ENCODE measurements at places on chromosomes 5 and 9.

DNA sequence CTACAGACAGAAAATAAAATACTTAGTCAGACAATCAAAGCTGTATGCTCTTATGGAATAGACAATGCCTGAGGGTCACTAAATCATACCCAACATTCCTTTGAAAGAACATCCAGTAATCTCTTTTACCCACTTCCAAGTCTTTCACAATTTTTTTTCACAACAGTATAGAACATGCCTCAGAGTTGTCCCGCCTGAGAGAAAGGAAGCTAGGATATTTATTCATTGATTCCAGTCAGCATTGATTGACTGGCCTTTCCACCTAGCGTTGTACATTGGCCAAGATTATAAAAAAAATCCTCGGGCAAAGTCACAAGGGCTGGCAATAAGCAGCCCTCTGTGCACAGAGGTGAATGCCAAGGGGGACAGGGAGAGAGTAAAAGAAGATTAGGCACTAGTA is 318.1 kb upstream of the PIK3R1 start:
- DNase-seq: no peak

DNA sequence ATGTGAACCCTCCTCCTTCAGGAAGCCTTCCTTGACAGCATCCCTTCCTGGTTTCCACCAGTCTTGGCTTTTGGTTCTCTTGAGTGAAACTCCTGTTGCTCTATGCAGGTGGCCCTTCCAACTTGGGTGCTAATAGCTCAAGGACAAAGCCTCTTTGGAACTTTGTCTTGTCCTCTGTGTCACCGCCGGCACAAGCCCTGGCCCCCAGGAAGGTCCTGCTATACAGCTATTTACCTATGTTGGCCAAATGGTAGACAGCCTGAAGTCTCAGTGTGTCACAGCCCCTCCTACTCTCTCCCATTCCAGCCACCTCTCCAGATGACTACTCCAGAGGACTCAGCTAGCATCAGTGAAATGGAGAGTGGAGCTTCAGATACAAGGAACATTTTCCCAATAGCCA is 94.7 kb upstream of the ZNF618 start:
- no peak for DNase-seq

- no peak for DNase-seq
Observed at GRCh38 chr5:73437101-73437776, 11.3 kb downstream of the FOXD1 start.

DNA sequence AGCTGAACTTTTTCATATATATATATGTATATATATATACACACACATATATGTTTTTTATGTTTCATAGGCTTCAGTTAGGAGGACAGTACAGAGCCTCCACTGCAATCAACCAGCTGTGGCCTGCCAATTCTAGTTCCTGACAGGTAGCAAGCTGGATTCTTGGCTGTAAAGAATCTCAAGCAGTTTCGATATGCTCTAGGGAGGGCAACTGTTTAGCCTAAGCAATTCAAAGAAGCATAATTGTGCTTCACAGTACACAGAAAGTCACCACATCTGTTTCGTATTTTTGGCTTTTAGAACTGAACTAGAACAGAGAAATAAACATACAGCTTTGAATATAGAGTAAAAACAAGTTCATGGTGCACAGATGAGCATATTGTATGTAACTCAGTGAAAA is 152.4 kb upstream of the ARRDC3 start:
- no peak for DNase-seq
